ENCODE measurements at places on chromosomes 6 and 20. TPM values are rescaled to one million over a fixed set of nuclear protein-coding genes. Genes with fewer than 3 reads are reported as not detected.

GRCh38 chr6:35202066-35202546 lies 11.7 kb upstream of the SCUBE3 start:
- DNase-seq, result no peak

CTCFL gene
- polyA plus RNA-seq, result 0.03 TPM

DNA sequence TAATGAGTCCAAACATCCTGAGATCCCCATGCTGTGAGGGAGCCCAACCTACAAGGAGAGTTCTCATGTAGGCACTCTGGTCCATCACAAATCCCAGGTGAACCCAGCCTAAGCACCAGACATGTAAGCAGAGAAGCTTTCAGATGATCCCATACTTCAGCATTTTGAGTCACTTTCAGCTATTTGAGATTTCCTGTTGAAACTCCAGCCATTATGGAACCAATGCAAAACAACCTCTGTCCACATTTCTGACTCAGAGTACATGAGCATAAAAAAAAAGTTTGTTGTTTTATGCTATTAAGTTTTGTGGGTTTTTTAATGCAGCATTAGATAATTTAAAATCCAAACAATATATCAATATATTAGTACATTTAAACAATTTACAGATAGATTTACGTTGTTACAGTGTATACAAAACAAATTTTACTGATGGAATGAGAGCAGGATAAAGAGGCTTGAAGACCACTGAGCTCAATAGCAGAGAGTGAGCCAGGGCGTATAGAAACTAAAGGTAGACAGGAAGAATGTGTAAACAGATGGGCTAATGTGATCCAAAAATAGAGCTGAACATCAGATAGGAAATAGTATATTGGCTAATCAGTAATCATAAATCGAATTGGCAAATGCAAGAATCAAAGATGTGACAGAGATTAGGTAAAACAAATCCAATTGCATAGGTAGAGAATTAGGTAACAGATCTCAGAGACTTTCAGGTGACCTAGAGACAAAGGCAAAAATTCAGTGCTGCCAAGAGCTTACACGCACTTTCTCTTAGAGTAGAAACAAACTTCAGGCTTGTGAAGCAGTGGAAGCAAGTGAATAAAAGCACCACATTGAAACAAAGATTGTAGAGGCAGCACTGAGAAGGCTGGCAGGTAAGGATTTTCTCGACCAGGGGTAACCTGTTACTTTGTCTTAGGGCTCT lies 36.2 kb upstream of the PLCB1 start:
- no peak for DNase-seq

DNA sequence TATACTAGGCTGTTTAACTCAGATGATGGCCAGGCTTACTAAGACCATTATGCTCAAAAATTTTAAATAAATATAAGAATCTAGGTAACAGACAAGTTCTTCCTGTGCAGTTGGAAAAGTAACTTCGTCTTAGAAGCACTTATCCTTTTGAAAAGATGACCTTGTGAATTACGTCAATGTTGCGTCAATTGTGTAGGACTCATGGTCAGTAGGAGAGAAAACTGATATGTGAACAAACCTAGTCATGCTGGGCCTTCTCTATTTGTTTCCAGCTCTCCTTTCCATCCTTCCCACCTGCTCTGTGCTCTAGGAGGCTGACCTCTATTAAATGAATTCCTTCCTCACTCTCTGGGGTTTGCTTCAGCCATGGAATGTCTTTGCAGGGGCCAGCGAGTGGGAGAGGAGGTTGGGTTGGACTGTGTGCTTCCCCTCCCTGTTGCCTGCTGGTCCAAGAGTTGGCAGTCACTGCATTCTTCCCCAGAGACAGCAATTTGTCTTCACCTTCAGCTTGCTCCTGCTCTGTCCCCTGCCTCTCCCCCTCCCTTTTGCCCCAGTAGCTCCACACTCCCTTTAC lies 128.0 kb upstream of the TNFAIP3 start:
- DNase-seq, result no peak

DZANK1 gene
- polyA plus RNA-seq, result 3.3 TPM

JAG1 gene
- 75.7 TPM for polyA plus RNA-seq

- DNase-seq, result no peak
These were observed 7.2 kb downstream of the KDM1B start for GRCh38 chr6:18162401-18162800.

DNA sequence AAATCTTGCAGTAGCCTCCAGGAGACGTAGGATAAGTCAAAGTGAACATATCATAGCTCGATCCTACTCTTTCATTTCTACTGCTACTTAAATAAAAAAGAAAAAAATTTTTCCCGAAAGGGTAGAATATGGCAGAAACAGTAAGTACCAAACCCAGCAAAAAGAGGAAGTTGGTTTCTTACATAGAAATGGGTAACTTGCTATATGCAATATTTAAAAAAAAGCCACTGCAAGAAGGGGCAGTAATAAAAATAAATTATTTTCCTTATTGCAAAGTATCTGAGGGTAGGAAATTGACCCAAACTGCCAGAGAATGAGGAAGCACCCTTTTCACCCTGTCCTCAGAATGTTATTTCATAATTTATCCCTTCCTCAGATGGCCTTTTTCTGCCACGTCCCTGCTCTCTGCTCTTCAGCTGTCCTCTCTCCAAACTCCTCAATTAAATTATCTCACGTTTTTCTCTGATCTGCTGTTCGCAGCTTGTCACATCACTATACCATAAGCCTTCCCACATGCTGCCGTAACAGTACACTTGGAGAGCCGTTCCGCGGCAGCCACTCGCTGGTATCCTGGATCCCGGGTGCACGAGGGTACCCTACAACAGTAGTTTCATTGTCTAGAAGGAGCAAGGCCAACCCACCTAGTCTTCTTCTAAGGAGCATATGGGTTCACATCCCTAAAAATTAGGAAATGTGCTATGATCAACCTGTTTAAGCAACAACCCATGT lies 149.6 kb downstream of the BACH2 start:
- DNase-seq, result no peak

NFATC2 gene
- 0.75 TPM for polyA plus RNA-seq

ZNF334 gene
- polyA plus RNA-seq, result not detected
